ENCODE measurements at places on chromosomes 6 and 20.

DNA sequence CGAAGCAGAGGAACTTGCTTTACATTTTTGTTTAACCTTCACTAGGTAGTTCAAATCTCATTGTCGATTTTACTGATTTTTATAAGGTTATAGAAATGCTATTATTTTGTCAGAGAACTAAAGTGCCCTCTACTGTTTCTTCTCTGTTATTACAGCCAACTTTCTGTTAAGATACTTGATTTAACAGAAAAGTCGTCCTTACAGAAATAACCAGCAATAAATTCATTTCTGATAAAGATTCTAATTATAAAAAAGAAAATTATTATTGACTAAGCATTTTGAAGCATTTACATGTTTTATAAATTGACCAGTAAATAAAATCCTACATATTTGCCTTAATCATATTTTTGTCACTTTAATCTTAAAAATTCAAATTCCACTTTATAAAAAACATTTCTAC, 60.8 kb downstream of the OGFRL1 start:
- DNase-seq: peak; percentile 65

DNA sequence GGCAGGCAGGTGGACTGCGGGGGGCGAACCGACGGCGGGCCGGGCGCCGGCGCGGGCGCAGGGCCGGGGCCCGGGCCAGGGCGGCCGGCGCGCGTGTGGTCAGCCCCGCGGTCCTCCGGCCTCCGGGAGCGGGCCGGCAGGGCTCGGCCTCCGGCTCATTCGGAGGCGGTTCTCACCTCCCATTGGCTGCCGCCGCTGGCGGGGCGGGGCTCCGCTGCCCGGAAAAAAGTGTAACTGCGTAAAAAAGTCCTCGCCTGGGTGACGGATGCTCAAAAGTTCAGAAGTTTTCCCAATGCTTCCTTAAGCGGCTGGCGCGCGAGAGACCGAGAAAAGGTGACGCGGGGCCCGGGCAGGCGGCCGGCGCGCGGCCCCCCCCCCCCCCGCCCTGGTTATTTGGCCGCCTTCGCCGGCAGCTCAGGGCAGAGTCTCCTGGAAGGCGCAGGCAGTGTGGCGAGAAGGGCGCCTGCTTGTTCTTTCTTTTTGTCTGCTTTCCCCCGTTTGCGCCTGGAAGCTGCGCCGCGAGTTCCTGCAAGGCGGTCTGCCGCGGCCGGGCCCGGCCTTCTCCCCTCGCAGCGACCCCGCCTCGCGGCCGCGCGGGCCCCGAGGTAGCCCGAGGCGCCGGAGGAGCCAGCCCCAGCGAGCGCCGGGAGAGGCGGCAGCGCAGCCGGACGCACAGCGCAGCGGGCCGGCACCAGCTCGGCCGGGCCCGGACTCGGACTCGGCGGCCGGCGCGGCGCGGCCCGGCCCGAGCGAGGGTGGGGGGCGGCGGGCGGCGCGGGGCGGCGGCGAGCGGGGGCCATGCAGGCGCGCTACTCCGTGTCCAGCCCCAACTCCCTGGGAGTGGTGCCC, at the start of gene FOXC1:
Gene FOXC1, plus strand, starts transcription at position 268 of the 849 bp plus-strand sequence. Its CDS starts 531 bp downstream, at position 799.
- peak; percentile 47 for DNase-seq

- no peak for DNase-seq
These were observed 194.1 kb downstream of the SYNDIG1 start for GRCh38 chr20:24663496-24663895.

DNA sequence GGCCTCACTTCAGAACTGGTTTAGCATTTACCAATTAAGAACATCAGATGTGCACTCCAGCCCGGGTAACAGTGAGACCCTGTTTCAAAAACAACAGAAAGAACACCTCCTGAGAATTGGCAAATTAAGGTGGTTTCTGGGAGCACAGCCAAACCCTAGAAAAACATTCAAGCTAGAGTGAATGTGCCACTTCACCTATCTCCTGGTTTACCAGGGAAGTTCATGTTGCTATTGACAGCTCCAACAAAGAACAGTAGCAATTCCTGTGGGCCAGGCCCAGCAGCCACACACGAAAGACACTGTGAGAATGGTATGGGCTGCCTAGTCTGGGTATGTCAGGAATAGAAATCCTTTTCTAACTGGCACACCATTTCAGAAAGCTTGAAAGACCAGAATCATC, 4.9 kb downstream of the POLR1C start:
- no peak for DNase-seq

GRCh38 chr6:37338745-37339255, 15.0 kb upstream of the RNF8 start:
- no peak for DNase-seq

DNA sequence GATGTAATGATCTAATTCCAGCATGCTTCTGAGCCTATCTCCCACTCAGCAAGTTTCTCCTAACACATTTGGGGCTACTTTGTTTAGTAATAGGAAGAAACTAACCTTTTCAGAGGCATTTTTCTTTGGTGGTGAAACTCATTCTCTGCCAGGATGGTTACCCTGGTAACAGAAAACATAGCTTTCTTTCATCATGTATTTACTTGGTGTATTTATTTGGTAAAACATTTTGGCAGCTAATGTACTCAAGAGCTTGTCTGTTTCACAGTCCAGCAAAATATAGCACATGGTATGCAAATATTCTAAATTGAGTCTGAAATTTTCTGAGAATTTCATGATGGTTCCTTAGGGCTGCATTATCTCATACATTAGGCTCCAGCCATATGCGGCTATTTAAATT, 100.0 kb downstream of the SLC35B3 start:
- DNase-seq: no peak

GRCh38 chr6:71481011-71481410, 192.4 kb downstream of the OGFRL1 start:
- no peak for DNase-seq

- DNase-seq: no peak
These were observed 45.3 kb upstream of the LOC128125822 start for GRCh38 chr6:63526931-63527330.

GRCh38 chr6:71079677-71080076, 122.8 kb upstream of the B3GAT2 start:
- DNase-seq: no peak

- DNase-seq: no peak
These were observed 153.1 kb downstream of the MYB start for GRCh38 chr6:135334169-135334568.

GRCh38 chr6:6006006-6006427, 708 bp downstream of the NRN1 start:
- DNase-seq: peak; percentile 41

DNA sequence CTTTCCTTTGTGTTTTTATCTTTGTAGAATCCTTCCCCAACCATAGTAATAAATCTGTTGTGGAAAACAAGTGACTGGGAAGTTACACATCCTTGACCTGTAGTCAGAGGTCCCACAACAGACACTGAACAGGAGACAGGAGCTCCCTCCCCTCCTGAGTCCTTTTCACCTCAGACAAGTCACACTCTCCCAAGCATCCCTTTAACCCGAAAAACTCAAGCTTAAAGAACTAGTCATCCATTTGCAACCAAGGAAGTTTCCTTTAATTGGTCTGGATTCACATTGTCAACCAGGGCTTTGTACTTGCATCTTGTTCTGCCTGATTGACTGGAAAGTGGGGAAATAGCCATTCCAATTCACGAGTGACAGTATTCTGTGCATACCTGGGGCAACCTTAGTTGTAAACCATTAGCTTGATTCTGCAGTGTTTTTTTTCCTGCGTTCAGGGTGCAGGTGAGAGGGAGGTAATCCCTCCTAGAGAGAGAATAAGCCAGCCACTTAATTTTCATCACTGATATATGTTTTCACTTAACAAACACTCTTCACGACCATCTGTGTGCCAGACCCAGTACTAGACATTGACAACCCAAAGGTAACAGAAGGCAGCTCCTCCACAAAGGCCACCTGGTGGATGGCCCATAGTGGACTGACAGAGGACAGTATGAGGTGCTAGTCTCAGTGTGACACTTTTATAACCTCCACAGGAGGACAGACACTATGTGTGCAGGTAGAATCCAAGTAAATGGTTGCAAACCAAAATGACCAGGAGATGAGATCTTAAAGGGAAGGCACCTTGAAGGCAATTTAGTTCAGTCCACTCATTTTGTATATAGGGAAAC, 112.4 kb downstream of the SLX4IP start:
- DNase-seq: no peak

Measured in G401 (cell line).